ENCODE measurements at places on chromosomes 4 and X.

- DNase-seq, result peak; percentile 26
Measured at GRCh38 chr4:89535251-89535650, 227.7 kb upstream of the GPRIN3 start.

- DNase-seq, result no peak
Measured at GRCh38 chrX:121854614-121854911, 807.2 kb downstream of the GLUD2 start.

DNA sequence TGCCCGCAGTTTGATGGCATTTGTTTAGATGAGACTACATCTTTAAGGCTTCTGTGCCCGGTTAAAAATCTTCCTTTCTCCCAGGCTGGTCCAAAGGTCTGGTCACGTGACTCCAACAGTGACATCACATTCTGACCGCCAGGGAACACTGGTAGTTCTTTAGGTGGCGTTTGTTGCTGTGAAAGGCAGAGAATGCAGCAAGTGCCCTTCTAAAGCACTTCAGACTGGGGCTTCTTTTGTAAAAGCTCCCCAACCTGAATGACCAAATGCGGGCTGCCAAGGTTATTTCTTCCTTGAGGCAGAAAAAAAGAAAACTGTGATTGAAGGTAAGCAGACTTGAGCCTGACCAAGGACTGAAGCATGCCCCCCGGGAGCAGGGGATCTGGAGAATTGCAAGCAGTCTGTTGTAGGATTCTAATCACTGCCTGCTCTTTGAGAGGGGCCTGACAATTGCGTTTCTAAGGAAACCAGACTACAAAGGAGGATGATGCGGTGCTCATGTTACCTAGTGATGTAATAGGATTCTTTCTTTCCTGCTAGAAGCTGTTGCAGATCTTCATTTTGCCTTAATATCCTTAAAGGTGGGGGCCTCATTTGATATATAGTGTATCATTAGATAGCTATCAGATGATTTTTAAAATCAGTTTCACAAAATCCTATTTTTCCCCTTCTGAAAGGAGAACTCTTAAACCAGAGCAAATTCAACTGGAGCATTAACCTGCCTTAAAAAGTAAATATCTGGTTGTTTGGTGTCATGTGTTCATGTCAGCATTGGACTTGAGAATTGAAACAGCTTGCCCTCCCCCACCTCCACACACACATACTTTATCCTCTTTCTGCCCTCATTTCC is 133.1 kb downstream of the AKAP4 start:
- peak; percentile 47 for DNase-seq

DNA sequence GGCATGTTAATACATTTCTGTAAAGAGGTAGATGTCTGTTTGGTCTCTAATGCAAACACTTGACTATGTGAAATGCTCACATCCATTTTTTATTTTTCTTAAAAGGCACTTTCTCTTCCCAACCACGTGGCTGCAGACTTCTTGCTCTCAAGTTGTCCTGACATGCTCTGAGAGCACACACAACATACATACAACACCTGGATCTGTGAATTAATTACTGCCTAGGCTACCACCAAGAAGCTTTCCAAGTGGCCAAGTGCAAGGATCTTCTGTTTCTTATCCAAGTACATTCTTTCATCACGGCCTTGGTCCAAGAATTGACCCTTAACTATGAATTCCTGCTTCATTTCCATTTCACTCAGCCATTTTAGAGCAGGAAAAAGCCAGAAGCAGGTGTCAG is 110.8 kb downstream of the SPRY1 start:
- DNase-seq, result no peak

DNA sequence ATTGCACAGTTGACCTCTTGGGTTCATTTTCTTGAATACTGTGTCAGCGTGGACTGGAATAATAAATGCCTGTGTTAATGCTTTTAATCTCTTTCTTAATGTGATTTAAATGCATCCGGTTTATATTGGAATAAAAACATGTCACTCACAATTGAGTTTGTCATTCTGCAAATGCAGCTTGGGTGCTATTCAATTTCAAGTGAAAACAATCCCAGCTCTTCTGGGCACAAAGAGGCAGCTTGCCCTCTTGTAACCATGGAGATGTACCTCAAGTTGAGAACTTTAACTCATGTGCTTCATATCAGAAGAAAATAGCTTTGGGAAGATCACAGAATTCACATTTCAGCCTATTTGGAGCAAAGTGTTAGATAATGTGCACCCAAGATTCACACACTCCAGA is 355.7 kb upstream of the GNPDA2 start:
- DNase-seq, result no peak

GRCh38 chr4:73600954-73601353 is 19.3 kb downstream of the RASSF6 start:
- peak; percentile 39 for DNase-seq

- peak; percentile 95 for DNase-seq
Measured at GRCh38 chr4:74501579-74501978, 56.6 kb downstream of the AREG start.

DNA sequence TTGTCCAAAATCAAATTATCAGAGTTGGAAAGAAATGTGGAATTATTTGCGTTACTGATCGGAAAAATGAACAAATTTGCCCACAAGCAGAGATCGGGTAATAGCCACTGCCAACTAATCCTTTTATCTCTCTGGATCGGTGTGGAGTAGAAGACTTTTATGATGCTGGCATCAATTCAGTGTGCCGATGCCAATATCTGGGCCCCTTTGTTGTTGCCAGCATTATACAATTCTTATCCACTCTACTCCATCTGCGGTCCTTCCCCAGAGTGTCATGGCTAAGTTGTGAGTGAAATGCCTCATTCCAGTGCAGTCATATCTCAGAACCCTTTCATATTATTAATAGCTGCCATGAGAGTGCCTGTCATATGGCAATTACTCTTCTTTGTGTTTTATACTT is 660.2 kb downstream of the ADGRL3 start:
- DNase-seq, result no peak

- DNase-seq, result peak; percentile 60
Measured at GRCh38 chr4:16513876-16514275, 287.6 kb upstream of the TAPT1 start.
